ENCODE measurements at places on chromosomes 1 and 21.

GRCh38 chr1:48760857-48761256, 15.8 kb downstream of the BEND5 start:
- no peak overlapping the region for H3K4me3 ChIP-seq
- no peak for DNase-seq
- peaks cover 3% of the 10 kb centered on the region for H3K4me1 ChIP-seq
- H3K27ac ChIP-seq: peak overlapping the region; percentile 25

- no peaks in the 10 kb centered on the region for H3K36me3 ChIP-seq
- H3K27ac ChIP-seq: no peak overlapping the region
- no peak for DNase-seq
- no peak overlapping the region for H3K4me3 ChIP-seq
- H3K4me1 ChIP-seq: no peaks in the 10 kb centered on the region
Measured at GRCh38 chr1:232878086-232878485, 72.3 kb upstream of the NTPCR start.

DNA sequence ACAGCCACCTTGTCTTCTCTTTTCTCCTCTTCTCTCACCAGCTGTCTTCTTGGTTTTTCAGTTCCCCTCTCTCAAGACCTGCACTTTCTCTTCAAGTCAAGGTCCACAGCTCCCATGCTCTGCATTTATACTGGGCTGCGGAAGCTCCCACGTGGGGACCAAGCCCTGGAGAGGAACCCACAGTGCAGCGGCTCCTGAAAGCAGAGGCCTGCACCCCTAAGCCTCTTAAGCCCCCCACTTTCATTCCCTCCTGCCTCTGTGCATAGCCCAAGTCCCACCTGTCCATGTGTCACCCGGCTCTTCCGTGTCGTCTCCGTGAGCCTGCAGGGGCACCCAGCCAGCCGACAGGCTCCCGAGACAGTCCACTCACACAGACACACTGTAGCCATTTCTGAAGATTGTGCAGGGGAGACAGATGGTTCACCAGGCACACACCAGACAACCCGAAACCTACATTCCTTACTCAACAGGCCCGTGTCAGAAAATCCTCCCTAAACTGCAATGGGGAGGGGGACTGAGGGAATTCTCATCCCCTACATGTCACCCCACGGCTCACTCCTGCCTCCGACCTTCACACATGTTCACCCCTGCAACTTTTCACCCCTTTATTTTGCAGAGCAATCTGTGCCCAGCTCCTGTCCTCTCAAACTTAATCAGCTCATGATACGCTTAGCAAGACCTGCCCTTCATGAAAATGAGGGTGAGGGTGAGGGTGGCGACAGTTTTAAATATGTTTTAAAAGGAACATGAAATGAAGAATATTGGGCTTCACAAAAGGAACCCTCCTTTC, 6.3 kb downstream of the MX2 start:
- peaks cover 7% of the 10 kb centered on the region for H3K27me3 ChIP-seq
- no peak for DNase-seq
- H3K4me1 ChIP-seq: peaks cover 16% of the 10 kb centered on the region
- no peaks in the 10 kb centered on the region for H3K36me3 ChIP-seq

DNA sequence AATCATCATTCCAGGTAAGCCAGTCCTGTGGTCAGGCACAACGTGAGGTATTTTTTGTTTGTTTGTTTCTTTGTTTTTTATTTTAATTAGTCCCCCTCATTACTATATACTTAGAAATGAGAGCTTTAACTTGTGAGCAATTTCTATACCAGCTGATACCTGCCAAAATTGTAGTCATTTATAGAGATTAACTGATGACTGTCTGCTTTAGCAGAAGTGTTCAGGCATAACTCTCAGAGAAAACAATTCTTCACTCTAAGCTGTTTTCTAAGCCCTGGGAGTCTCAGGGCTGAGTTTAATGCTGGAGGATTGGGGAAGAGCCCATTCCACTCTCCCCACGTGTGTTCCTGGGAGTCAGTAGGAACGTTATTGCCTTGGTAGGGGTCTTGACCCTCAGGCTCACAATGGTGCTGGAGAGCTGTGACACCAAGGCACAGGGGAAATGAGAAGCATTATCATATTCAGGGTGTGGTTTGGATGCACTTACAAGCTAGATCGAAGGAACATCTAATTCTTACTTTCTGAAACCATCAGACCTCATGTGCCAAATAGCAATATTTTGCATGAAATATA, 168.2 kb downstream of the CLIC6 start:
- no peaks in the 10 kb centered on the region for H3K27me3 ChIP-seq
- H3K4me3 ChIP-seq: no peak overlapping the region
- no peak overlapping the region for H3K27ac ChIP-seq
- no peak for DNase-seq
- H3K36me3 ChIP-seq: no peaks in the 10 kb centered on the region
- H3K4me1 ChIP-seq: peaks cover 4% of the 10 kb centered on the region

DNA sequence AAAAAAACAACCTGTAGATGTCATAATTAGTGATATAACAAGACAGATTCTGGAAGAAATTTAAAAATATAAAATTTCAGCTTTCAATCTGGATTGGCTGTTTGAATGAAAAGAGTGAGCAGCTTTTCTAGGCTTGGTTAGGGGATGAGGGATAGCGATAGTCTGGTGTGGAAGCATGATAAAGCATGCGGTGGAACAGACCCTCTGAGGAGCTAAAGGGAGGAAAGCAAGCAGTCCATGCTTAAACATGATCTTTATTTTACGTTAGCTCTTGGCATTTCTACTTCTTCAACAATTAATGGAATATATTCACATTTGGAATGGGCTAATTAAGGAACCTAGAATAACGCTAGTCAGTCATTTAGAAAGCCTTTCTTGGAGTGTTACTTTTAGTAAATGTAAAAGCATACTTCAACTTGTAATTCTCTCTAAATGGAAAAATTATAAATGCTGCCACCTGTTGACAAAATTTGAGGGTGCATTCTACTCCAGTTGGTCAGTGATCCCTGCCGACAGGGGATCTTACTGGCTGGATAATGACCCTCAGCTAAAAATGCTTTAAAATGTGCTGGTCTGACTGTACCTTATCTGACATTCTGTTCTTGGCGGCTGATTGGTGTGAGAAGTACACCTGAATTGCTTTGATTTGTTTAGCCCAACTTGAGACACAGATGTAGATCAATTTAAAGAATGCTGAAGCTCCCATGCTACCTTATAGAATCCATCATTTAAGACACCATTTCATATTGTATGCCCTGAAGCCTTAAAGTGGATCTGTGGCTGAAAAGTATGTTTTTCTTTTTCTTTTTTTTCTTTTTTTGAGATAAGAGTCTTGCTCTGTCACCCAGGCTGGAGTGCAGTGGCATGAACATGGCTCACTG, 61.2 kb downstream of the AK4 start:
- peak; percentile 42 for DNase-seq
- no peak overlapping the region for H3K4me3 ChIP-seq
- no peak overlapping the region for H3K27ac ChIP-seq
- peaks cover 4% of the 10 kb centered on the region for H3K4me1 ChIP-seq

DNA sequence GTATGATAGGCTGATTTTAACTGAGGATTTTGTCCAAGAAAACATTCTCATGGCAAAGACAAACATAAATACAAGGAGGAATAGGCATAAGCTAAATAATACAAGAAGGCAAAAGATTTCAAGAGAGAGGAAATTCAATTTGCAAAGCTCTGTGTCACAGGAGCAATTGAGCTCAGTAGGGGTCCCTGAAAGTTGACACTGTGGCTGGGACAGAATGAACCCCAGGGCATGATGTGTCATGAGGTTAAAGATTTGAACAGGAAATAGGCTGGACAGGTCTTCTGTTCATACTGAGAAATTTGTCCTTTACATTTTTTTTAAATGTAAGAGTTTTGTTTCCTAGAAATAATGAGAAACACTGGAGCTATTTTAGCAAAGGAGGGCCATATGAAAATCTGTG, 555.4 kb upstream of the NEGR1 start:
- H3K27ac ChIP-seq: no peak overlapping the region
- H3K4me3 ChIP-seq: no peak overlapping the region
- no peaks in the 10 kb centered on the region for H3K36me3 ChIP-seq
- H3K27me3 ChIP-seq: no peaks in the 10 kb centered on the region

- no peaks in the 10 kb centered on the region for H3K36me3 ChIP-seq
- no peak for DNase-seq
- H3K27me3 ChIP-seq: no peaks in the 10 kb centered on the region
- H3K4me3 ChIP-seq: no peak overlapping the region
Measured at GRCh38 chr1:62905872-62906271, 121.9 kb downstream of the ATG4C start.

DNA sequence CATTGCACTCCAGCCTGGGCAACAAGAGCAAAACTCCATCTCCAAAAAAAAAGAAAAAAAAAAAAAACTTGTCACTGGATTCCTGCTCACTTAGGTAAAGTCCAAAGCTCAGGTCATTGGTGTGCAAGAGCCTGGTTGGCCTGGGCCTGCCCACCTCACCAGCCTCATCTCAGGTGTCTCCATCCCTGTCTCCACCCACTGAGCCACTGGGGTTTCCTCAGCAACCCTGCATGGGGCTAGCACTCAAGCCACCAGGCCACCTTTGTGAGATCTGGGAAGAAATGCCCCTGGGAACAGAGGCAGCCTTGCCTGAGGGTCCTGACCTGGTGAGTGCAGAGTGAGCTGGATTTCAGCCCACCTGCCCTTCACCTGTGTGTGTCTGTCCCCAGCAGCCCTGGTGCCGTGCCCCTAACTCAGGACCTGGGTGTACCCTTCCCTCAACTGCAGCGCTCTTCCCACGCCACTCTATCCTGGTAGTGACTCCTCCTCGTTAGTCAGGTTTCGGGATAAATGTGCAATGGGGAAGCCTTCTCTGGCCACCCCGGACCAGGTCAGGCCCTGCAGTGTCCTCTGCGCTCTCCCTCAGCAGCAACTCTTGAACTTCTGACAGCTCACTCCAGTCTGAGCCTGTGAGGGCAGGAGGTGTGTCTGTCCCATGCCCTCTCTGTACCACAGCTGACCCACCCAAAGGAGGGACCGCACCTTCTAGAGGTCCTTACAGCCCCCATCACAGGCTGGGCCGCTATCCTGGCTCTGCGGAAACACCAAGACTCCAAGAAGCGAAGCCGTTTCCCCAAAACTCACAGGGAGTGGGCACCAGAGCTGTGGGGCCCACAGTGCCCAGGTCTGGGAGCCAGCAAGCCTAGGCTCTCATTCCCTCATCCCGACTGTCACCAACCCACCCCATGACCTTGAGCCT, 3.3 kb downstream of the PDZK1IP1 start:
- no peak for DNase-seq
- H3K4me3 ChIP-seq: no peak overlapping the region
- no peaks in the 10 kb centered on the region for H3K36me3 ChIP-seq
- H3K4me1 ChIP-seq: peaks cover 16% of the 10 kb centered on the region

- DNase-seq: peak; percentile 25
- H3K27ac ChIP-seq: no peak overlapping the region
- no peaks in the 10 kb centered on the region for H3K27me3 ChIP-seq
- H3K4me3 ChIP-seq: no peak overlapping the region
Measured at GRCh38 chr1:147509786-147510395, 31.4 kb upstream of the BCL9 start.

- no peaks in the 10 kb centered on the region for H3K4me1 ChIP-seq
- H3K4me3 ChIP-seq: no peak overlapping the region
- H3K27ac ChIP-seq: no peak overlapping the region
- H3K27me3 ChIP-seq: no peaks in the 10 kb centered on the region
- no peak for DNase-seq
- H3K36me3 ChIP-seq: no peaks in the 10 kb centered on the region
Measured at GRCh38 chr1:242435200-242435599, 89.3 kb downstream of the PLD5 start.

DNA sequence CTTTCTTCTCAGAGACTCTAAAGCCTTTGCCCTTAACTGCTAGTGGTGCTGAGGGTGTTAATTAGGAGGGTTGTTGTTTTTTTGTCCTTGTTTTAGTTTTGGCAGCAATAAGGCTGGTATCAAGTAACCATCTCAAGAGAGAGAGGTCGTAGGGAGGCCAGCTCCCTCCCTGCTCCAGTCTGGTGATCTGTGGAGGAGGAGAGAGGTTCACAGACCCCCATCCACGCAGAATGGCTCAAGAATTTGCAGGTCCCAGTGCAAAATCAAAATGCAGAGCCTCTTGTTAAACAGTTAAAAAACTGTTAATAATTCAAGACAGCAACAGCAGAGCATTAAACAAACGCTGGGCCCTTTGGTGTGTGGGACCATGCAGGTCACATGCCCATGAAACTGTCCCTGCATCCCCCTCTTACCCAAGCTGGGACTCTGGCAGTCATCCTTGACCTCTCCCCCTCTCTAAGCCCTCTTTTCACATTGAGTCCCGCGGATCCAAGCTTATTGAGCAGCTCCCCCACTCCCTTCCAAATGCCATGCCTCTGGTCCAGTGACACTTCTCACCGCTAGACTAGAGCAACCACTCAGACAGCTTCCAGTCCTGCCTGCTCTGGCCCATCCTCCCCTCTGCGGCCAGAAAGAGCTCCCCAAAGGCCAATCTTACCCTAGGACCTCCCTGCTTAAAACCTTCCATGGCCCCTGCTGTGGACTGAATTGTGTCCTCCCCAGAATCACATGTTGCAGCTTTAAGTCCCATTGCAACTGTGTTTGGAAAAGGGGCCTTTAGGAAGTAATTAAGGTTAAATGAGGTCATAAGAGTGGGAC, 47.7 kb upstream of the RPL11 start:
- H3K4me3 ChIP-seq: no peak overlapping the region
- H3K36me3 ChIP-seq: no peaks in the 10 kb centered on the region
- no peak overlapping the region for H3K27ac ChIP-seq
- H3K4me1 ChIP-seq: peaks cover 3% of the 10 kb centered on the region
- no peaks in the 10 kb centered on the region for H3K27me3 ChIP-seq

- no peaks in the 10 kb centered on the region for H3K4me1 ChIP-seq
- H3K4me3 ChIP-seq: no peak overlapping the region
- H3K27ac ChIP-seq: no peak overlapping the region
Measured at GRCh38 chr1:66258404-66259105, 275.4 kb upstream of the SGIP1 start.

DNA sequence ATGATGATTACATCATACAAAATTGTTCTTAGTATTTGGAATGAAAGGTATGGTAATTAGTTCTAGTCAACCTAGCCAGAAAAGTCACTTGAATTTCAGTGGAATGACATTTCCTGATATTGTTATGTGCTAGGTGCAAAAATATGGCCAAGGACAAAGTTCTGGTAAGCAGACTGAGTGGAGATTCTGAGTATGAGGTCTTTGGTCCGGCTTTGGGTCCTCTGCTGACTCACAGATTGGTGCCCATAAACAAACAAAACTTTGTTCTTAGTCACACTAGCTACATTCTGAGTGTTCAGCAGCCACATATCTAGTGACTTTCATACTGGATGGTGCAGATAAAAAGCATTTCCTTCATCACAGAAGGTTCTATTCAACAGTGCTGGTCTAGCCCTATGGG, 206.1 kb downstream of the ZNF648 start:
- H3K27ac ChIP-seq: no peak overlapping the region
- no peaks in the 10 kb centered on the region for H3K4me1 ChIP-seq
- H3K4me3 ChIP-seq: no peak overlapping the region
- no peak for DNase-seq
- H3K27me3 ChIP-seq: no peaks in the 10 kb centered on the region

GRCh38 chr1:163650624-163651023, 328.9 kb downstream of the NUF2 start:
- H3K36me3 ChIP-seq: no peaks in the 10 kb centered on the region
- no peak overlapping the region for H3K4me3 ChIP-seq
- H3K4me1 ChIP-seq: no peaks in the 10 kb centered on the region
- H3K27ac ChIP-seq: no peak overlapping the region
